Umbilical cord (tissue), 2 donors: ENCODE measurements at places on chromosomes 7 and 10. TPM values are rescaled to one million over a fixed set of nuclear protein-coding genes. Genes with fewer than 3 reads are reported as not detected.

CCDC172 gene
- total RNA-seq = 2.9 TPM

MRLN gene
- total RNA-seq = 16.9 TPM

POU6F2 gene
- total RNA-seq = 2.9 TPM

ABCB1 gene
- total RNA-seq = 8.7 TPM

GOLGA7B gene
- total RNA-seq = 0.96 TPM
